T-helper 2 cell (primary cell): ENCODE measurements at places on chromosomes 1 and 21.
A peak's percentile ranks its signal among the peaks of the same experiment; 100 is the strongest.

DNA sequence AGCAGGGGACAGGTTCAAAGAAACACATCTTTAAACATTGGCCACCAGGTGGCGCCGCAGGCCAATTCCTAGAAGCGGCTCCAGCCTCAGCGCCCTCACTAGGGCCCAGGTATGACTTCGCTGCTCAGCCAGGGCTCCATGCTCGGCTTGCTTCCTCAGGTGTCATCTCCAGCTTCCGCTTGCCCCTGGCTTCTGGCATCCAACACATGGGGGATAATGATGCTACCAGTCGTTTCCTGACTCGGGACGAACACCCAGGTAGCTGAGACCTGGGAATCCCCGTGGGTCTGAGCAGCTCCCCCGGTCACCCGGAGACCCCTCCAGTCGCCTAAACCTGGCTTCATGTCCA lies 8.5 kb upstream of the MEX3A start:
- peak; percentile 68 for DNase-seq

- no peak for DNase-seq
These were observed 200.8 kb upstream of the ADGRL4 start for GRCh38 chr1:79207331-79207730.

- no peak for DNase-seq
These were observed 42.8 kb downstream of the POFUT2 start for GRCh38 chr21:45244799-45245340.

DNA sequence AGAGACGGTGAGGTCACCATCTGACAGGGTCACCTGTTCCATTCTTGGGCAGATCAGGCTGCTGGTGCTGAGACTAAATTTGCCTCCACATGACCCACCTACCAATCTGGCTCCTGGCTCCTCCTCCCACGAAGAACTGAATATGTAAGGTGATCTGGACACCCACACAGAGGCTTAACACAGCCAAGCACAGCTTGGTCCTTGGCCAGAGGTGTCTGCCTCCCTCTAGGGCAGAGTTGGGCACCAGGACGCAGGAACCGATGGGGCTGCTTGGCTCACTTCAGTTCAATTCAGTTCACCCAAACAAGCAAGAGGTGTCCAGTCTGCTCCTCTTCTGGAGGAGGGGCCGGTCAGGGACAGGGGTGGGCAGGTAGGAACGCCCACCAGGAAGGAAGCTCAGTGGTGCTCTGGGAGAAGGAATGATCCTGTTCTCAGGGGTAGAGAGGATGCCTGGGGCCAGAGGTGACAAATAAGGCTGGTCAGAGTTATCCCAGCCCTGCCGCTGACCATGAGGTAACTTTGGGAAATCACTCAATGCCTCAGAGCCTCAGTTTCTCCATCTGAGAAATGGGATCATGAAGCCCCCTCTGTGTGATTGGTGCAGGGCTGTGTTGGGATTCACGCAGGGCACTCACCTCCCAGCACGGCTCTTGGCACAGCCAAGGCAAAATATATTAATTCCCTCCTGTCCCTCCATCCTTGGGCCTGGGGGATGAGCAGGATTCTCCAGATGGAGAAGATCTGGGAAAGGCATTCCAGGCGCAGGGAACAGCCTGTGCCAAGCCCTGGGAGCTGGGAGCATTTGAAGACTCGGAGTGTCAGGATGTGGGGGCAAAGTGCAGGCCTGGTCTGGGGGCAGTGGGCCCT lies 284.5 kb downstream of the PTPRU start:
- no peak for DNase-seq

DNA sequence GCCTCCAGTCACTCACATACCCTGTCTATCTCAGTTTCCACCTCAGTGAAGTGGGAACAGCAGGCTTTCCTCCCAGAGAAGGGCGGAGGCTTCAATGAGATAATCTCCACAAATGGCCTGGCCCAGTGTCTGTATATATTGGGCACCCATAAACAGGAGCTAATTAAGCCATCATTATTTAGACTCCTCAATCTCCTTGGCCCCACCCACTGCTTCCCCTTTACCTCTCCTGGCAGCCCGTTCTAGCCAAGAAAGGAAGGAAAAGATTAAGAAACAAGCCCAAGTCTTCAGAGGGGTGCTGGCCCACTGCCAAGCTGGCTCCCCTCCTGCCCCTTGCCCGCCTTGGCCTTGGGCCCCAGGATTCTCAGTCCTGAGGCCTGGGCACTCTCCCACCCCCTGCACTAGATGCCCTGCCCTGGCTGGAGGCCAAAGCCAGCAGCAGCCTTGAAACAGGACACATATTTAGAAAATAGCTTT lies 15.9 kb upstream of the EPB41 start:
- no peak for DNase-seq

DNA sequence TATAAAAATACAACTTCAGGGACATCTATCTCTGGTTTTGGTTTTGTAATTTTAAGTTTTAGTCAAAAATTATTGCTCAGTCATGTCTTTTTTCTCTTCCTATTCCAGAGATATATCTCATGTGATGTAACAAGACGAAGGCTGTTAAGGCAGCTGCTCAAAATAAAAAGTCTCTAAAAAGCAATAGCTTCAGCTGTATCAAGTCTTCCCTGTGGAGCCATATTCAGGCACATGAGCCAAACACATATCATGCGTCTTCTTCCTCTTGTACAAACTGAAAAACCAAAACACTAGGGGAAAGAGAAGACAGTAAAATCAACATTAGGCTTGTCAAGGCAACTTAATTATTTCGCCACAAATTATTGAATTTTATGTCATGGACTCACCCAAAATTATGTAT lies 240.7 kb downstream of the NRIP1 start:
- no peak for DNase-seq
